Chondrocyte (in vitro differentiated cells): ENCODE measurements at places on chromosomes 12 and 14.

DNA sequence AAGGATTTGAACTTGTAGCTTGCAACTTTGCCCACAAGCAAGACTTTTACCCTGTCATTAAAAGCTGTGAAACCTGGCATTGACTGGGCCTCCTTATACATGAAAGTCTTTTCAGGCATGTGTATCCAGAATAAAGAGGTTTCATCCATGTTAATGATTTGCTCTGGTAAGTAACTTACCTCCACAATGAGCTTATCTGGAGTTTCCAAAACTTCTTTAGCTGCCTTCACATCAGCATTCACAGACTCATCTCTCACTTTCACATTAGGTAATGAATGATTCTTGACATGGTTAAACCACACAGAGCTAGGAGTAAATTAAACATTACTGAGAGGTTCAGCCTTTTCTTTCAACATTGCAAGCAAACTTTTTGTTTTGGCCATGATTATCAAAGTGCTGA lies 234.4 kb upstream of the CLEC14A start:
- no peak overlapping the region for H3K27ac ChIP-seq
- no peaks in the 10 kb centered on the region for H3K4me1 ChIP-seq
- H3K4me3 ChIP-seq = no peak overlapping the region
- DNase-seq = no peak
- H3K27me3 ChIP-seq = no peaks in the 10 kb centered on the region
- no peaks in the 10 kb centered on the region for H3K36me3 ChIP-seq

DNA sequence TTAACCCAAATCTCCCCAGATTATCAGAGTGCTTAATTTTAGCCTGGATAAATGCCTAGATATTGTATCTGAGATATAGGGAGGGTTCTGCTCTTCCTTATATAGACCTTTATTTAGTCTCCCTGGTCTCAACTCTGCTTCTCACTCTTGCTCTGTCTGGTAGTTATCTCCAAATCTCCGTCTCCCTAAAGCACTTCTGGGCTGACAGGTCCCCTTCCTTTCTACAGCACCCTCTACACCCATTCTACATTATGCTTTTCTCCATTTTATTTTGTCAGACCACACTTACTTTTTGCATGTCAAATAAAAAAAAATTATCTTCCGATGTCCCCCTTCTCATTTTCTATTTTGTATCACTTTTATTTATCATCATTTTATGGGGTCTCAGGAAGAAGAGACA lies 2.0 kb upstream of the ERC1 start:
- DNase-seq = no peak
- H3K27ac ChIP-seq = peak overlapping the region; percentile 96
- peak overlapping the region; percentile 81 for H3K4me3 ChIP-seq
- H3K4me1 ChIP-seq = peaks cover 44% of the 10 kb centered on the region
- H3K27me3 ChIP-seq = no peaks in the 10 kb centered on the region
- no peaks in the 10 kb centered on the region for H3K36me3 ChIP-seq

DNA sequence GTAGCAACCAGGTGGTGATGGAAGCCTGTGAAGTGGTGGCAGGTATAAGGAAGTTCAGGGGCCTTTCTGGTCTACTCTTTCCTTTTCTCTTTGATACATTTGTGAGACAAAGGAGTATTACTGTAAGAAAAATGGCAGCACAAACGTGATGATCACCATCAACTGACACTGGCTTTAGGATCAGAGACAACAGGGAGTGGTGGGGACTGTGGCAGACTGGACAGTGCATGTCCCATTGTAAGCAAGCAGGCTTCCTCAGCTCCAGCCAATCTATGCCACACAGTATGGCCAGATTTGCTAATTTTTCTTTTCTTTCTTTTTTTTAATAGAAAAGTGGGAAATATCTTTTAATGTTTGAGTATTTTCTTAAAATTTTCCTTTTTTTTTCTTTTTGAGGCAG lies 19.0 kb upstream of the IFT81 start:
- no peak overlapping the region for H3K4me3 ChIP-seq
- H3K4me1 ChIP-seq = peaks cover 48% of the 10 kb centered on the region
- no peaks in the 10 kb centered on the region for H3K27me3 ChIP-seq

DNA sequence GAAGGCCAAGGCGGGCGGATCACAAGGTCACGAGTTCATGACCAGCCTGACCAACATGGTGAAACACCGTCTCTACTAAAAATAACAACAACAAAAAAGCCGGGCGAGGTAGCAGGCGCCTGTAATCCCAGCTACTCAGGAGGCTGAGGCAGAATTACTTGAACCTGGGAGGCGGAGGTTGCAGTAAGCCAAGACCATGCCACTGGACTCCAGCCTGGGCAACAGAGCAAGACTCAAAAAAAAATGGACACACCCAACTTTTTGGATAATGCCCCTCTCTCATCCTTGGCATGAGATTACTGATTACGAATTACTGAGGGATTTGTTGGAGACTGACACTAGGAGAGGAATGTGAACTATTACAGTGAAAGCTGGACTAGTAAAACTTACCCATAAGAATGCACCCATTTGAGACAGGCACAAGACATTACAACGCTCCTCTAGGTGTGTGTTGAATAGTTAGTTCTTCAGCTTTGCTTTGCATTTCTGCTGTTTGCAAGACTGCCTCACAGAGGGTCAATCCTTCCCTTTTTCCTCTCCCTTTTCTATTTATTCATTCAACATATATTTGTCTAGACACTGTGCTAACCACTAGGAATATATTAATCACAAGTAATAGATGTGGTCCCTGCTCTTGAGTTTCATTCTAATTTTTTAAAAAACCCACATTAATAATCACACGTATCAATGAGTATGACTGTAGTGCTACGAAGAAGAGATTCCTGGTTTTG lies 46.0 kb upstream of the OR5AU1 start:
- no peak overlapping the region for H3K27ac ChIP-seq
- H3K4me1 ChIP-seq = peaks cover 5% of the 10 kb centered on the region
- DNase-seq = no peak
- peaks cover 42% of the 10 kb centered on the region for H3K36me3 ChIP-seq
- H3K27me3 ChIP-seq = no peaks in the 10 kb centered on the region

DNA sequence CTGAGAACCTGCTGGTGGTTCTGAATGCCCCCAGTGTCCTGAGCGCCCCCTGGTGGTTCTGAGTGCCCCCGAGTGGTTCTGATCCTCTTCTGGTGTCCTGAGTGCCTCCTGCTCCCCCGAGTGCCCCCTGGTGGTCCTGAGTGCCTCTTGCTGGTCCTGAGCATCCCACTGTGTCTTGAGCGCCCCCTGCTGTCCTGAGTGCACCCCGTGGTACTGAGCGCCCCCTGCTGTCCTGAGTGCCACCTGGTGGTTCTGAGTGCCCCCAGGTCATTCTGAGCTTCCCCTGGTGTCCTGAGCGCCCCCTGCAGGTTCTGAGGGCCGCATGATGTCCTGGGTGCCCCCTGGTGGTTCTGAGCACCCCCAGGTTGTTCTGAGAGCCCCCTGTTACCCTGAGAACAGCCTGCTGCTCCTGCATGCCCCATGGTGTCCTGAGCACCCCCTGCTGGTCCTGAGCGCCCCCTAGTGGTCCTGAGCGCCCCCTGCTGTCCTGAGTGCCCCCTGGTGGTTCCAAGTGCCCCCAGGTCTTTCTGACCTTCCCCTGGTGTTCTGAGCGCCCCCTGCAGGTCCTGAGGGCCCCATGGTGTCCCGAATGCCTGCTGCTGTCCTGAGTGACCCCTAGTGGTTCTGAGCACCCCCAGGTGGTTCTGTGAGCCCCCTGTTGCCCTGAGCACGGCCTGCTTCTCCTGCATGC lies 1165.4 kb downstream of the TMEM121 start:
- H3K27me3 ChIP-seq = no peaks in the 10 kb centered on the region
- no peak overlapping the region for H3K4me3 ChIP-seq
- no peak for DNase-seq
- H3K36me3 ChIP-seq = no peaks in the 10 kb centered on the region
- no peak overlapping the region for H3K27ac ChIP-seq

DNA sequence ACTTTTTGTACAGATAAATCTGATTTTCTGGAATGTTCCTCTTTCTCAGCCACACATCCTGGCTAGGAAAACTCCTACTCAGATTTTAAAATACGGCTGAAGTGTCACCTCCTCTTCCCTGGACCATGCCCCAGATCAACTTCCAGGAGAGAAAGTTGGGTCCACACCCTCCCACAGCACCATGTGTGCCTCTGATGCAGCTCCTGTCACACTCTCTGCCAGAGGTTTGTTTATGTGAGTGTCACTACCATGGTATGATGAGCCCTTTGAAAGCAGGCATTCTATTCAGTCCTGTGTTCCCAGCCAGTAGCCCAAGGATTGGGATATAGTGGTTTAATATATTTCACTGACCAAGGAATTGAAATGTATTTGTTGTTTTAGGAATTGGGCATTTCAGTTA lies 287.2 kb upstream of the ATP2B1 start:
- no peaks in the 10 kb centered on the region for H3K36me3 ChIP-seq
- no peak for DNase-seq
- no peak overlapping the region for H3K4me3 ChIP-seq
- no peak overlapping the region for H3K27ac ChIP-seq
- H3K27me3 ChIP-seq = no peaks in the 10 kb centered on the region

DNA sequence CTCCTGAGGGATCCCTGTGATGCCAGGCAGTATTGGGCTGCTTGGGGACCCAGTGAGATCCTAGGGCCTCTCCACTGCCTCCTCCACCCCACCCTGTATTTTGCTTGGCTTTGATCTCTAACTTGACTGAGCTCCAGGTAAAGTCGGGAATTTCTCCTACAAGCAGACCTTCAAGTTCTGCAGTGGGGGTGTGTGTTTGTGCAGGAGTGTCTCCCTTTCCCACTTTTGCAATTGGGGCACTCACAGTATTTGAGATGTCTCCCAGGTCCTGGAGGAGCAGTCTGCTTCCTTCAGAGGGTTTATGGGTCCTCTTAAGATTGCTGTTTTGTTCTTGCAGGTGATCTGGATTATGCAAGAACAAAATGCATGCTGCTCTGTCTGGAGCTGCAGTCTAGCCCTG lies 68.9 kb downstream of the ALG10B start:
- DNase-seq = no peak
- H3K27ac ChIP-seq = no peak overlapping the region
- peaks cover 1% of the 10 kb centered on the region for H3K36me3 ChIP-seq
- H3K27me3 ChIP-seq = no peaks in the 10 kb centered on the region
- no peak overlapping the region for H3K4me3 ChIP-seq

GRCh38 chr12:79658221-79658620 lies 32.5 kb downstream of the PAWR start:
- no peak overlapping the region for H3K4me3 ChIP-seq
- no peak overlapping the region for H3K27ac ChIP-seq
- DNase-seq = no peak
- H3K4me1 ChIP-seq = peaks cover 67% of the 10 kb centered on the region

DNA sequence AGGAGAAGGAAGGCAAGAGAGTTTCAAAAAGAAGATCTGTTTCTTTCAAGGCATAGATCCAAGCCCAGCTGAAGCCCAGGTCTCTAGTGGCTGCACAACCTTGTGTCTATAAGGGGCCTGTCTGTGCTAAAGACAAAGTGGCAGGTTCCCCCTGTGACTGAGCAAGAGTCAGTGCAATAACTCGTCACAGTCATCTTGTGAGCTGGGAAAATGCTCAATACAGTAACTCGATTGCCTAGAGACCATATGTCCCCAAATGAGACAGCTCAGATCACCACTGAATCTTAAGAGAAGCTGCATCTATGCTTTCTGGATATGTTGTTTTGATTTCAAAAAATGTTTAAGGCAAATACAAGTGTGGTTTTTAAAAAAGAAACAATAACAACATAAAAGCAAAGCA lies 24.2 kb downstream of the ST8SIA1 start:
- no peak for DNase-seq
- peaks cover 7% of the 10 kb centered on the region for H3K4me1 ChIP-seq
- peaks cover 6% of the 10 kb centered on the region for H3K27me3 ChIP-seq

GRCh38 chr14:50649691-50650090 lies 18.4 kb downstream of the SAV1 start:
- no peak overlapping the region for H3K4me3 ChIP-seq
- H3K4me1 ChIP-seq = peaks cover 25% of the 10 kb centered on the region
- H3K27me3 ChIP-seq = no peaks in the 10 kb centered on the region
- peaks cover 4% of the 10 kb centered on the region for H3K36me3 ChIP-seq

DNA sequence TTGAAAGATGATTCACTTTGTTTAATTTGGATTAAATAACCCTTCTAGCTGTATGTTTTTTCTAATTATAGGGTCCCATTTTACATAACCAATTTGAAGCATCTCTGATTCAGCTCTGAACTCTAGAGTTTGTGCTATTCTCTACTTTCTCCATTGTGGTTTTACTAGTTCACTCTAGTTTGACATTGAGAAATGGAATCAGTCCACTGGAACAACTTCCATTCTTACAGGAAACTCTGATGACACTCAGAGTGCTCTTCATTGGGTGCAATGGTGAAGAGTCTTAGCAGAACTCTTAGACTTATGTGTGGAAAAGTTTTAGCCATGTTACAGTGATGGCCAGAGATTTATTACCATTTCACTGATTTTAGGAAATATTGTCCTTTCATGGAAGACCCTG lies 140.7 kb downstream of the DYRK2 start:
- H3K4me1 ChIP-seq = peaks cover 37% of the 10 kb centered on the region
- H3K36me3 ChIP-seq = peaks cover 5% of the 10 kb centered on the region
- DNase-seq = no peak
- H3K27ac ChIP-seq = no peak overlapping the region

DNA sequence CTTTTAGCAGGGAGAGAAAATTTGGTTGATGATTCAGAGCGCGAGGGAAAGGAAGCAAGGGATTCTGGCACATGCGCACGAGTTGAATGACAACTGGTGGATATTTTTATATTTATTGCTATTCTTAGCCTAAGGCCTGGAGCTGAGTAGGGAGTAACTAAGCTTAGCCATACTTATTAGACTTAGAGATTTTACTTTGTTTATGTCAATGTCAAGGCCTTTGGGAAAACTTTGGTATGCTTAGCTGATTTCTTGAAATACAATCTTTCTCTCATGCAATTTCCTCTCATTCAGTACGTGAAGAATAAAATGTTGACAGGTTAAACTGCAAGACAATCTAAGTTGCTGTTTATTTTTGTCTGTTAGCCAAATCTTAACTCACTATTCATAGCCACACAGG lies 101.1 kb downstream of the CRADD start:
- H3K4me3 ChIP-seq = peak overlapping the region; percentile 14
- peaks cover 54% of the 10 kb centered on the region for H3K4me1 ChIP-seq
- no peaks in the 10 kb centered on the region for H3K27me3 ChIP-seq
- no peak for DNase-seq
- H3K36me3 ChIP-seq = no peaks in the 10 kb centered on the region
- peak overlapping the region; percentile 93 for H3K27ac ChIP-seq

DNA sequence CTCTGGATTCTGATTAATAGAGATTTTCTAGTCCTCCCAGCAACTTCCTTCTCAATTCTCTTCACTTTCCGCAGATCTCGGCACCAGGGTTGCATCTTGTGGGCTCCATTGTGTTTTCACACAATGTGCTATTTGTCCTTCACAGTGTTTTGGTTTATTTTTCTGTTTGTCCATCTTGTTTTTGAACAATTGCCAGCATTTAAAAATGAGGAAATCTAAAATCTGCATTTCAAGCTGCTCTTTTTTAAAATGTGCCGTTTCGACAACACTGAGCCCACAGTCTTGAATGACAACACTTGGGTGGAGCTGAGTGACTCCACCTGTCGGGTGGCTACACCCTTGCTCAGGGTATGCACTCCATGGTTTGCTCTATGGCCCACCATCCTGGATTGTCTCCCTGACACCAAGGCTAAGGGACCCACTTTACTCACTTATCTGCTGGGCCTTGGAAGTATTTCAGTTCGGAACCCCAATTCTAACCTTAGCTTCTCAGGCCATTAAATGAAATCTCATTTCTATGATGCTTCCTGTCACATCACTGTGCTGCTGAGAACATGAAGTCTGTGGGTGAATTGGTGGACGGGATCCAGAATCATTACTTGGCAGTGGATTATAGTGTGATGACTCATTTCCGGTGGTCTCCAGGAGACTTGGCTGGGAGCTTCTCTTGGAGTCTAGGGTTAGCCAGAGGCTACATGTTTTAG lies 3.4 kb upstream of the MYRFL start:
- peak overlapping the region; percentile 28 for H3K27ac ChIP-seq
- peaks cover 19% of the 10 kb centered on the region for H3K4me1 ChIP-seq
- H3K36me3 ChIP-seq = no peaks in the 10 kb centered on the region
- DNase-seq = no peak
